Endothelial cell of umbilical vein (primary cell): ENCODE measurements at places on chromosomes 1 and 21. TPM values are rescaled to one million over a fixed set of nuclear protein-coding genes. Genes with fewer than 3 reads are reported as not detected.

- H3K4me1 ChIP-seq, result no peaks in the 10 kb centered on the region
- no peaks in the 10 kb centered on the region for H3K27me3 ChIP-seq
- no peak for DNase-seq
Observed at GRCh38 chr1:150410582-150411101, 46.7 kb downstream of the RPRD2 start.

GRCh38 chr1:197343663-197344273, 75.7 kb downstream of the CRB1 start:
- H3K36me3 ChIP-seq, result no peaks in the 10 kb centered on the region
- H3K27me3 ChIP-seq, result peaks cover 2% of the 10 kb centered on the region
- H3K4me1 ChIP-seq, result no peaks in the 10 kb centered on the region
- DNase-seq, result no peak

DNA sequence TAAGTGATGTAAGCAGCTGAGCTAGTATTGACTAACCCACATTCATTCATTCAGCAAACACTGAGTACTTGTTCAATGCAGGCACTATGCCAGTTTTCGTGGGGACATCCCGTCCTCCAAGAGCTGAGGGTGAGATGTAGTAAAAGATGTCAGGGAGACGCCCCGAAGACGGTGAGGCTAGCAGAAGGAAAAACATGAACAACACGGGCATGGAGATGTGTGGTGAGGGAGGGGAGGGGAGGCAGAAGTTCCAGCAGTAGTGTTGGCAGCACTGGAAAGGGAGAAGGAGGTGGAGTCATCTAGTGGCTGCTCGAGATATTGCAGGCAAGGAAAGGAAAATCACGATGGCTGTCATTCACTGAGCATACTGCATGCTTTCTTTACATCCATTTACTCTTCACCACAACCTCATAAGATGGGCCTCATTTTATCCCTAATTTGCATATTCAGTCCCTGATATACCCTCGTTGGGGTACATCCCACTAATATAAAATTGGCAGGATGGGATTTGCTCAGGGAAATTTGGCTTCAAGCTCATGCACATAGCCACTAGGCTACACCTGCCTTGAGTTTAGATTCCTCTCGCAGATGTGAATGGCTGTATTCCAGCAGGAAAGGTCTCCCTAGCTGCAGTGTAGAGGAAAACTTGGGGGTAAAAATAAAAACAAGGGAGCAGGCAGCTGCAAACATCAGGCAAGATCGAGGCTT, 14.5 kb downstream of the PDZK1IP1 start:
- H3K4me1 ChIP-seq, result peaks cover 6% of the 10 kb centered on the region
- no peak overlapping the region for H3K27ac ChIP-seq

DNA sequence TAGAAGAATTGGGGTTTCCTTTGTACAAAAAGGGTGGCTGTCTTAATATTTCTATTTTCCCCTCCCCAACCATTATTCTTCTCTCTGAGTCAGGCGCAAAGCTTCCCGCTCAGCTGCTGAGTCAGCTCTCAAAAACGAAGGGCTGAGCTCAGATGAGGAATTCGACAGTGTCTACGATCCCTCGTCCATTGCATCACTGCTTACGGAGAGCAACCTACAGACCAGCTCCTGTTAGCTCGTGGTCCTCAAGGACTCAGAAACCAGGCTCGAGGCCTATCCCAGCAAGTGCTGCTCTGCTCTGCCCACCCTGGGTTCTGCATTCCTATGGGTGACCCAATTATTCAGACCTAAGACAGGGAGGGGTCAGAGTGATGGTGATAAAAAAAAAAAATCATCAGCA, 3.0 kb upstream of the TUFT1 start:
- peaks cover 11% of the 10 kb centered on the region for H3K4me1 ChIP-seq
- DNase-seq, result no peak
- H3K4me3 ChIP-seq, result no peak overlapping the region

HSD3B1 gene
- total RNA-seq, result not detected in 2 replicates

DNA sequence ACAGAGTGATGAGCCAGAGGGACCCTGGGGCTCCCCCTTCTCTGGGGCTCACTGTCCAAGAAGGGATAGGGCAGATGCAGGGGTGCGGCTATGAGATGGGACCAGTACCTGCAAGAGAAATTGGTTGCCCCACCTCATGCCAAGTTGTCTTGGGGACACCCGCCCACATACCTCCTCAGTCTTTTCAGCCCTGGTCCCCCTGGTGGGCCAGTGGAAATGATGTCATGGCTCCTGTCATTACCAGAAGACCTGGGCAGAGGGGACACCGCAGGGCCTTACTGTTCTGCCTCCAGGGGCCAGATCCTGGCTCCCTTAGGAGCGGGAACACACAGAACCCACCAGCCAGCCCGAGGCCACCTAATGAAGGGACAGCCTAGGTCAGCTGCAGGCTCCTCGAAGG, 63.2 kb downstream of the CDK18 start:
- H3K36me3 ChIP-seq, result no peaks in the 10 kb centered on the region
- no peak overlapping the region for H3K4me3 ChIP-seq
- DNase-seq, result no peak
- H3K27me3 ChIP-seq, result peaks cover 67% of the 10 kb centered on the region

- H3K4me1 ChIP-seq, result peaks cover 26% of the 10 kb centered on the region
- peak; percentile 93 for DNase-seq
- no peak overlapping the region for H3K4me3 ChIP-seq
- H3K27me3 ChIP-seq, result no peaks in the 10 kb centered on the region
Observed at GRCh38 chr1:67889953-67890567, 56.8 kb upstream of the GNG12 start.

SHE gene
- total RNA-seq, result 43.4 and 52.7 TPM in 2 replicates

SLAMF9 gene
- total RNA-seq, result not detected in 2 replicates

DNA sequence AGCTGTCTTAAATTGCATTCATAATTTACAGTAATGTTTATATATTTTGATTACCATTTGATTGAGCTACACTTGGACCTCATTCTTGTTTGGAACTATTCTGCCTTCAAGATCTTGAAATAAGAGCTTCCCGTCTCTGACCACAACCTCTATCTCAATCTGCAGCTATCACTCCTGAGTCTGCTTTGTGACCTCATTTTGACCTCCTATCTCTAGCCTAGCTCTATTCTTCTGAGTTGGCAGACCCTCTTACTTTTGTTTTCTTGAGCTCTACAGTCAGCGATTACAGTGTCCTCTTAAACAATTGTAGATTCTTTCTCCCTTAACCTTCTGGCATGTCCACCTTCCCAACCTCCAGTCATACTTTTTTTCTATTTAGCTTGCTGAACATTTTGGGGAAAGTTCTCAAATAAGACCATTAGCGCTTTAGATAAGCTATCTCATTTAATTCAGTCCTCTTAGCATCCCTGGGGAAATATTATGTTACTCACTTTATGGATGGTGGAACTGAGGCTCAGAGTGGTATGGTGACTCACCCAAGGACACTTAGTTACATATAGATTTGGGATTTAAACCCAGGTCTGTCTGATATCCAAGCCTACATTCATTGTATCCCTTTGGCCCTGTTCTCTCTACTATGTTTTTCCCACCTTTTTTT, 19.1 kb downstream of the RPAP2 start:
- peaks cover 7% of the 10 kb centered on the region for H3K4me1 ChIP-seq
- DNase-seq, result peak; percentile 96

ODF2L gene
- total RNA-seq, result 74.7 and 86.3 TPM in 2 replicates

VTCN1 gene
- total RNA-seq, result not detected in 2 replicates

TTC3 gene
- total RNA-seq, result 104 and 113 TPM in 2 replicates

KIF26B gene
- 0.25 and 0.49 TPM in 2 replicates for total RNA-seq

LCE1D gene
- not detected in 2 replicates for total RNA-seq

GRCh38 chr1:62321446-62321845, 2.2 kb upstream of the KANK4 start:
- H3K27me3 ChIP-seq, result peaks cover 16% of the 10 kb centered on the region
- DNase-seq, result no peak
- no peaks in the 10 kb centered on the region for H3K4me1 ChIP-seq
- no peak overlapping the region for H3K27ac ChIP-seq
- no peak overlapping the region for H3K4me3 ChIP-seq

GRCh38 chr1:22854688-22855565, 117.7 kb downstream of the LACTBL1 start:
- H3K4me1 ChIP-seq, result peaks cover 9% of the 10 kb centered on the region
- H3K27me3 ChIP-seq, result no peaks in the 10 kb centered on the region
- no peaks in the 10 kb centered on the region for H3K36me3 ChIP-seq
- no peak for DNase-seq
